Smooth muscle cell of the umbilical artery (primary cell): ENCODE measurements at places on chromosomes 4 and X. TPM values are rescaled to one million over a fixed set of nuclear protein-coding genes. Genes with fewer than 3 reads are reported as not detected.

NKX1-1 gene
- not detected in 2 replicates for total RNA-seq

FGF13 gene
- total RNA-seq, result not detected in 2 replicates

HSPA4L gene
- total RNA-seq, result 11.0 and 21.2 TPM in 2 replicates

TBC1D19 gene
- 42.5 and 43.4 TPM in 2 replicates for total RNA-seq

SPANXN4 gene
- not detected in 2 replicates for total RNA-seq

PAGE1 gene
- not detected in 2 replicates for total RNA-seq
